ENCODE measurements at places on chromosomes 16 and 17. TPM values are rescaled to one million over a fixed set of nuclear protein-coding genes. Genes with fewer than 3 reads are reported as not detected.

The CCL16 gene
- total RNA-seq: not detected

The OR4D1 gene
- total RNA-seq: 0.32 TPM

The VPS35 gene
- 58.1 TPM for total RNA-seq

The KRTAP4-9 gene
- total RNA-seq: not detected

The EXOC3L1 gene
- total RNA-seq: 1.3 TPM

The TP53 gene
- 198 TPM for total RNA-seq

The MMP25 gene
- 23.9 TPM for total RNA-seq

The PHB1 gene
- total RNA-seq: 401 TPM

GRCh38 chr16:52580488-52580887 lies 33.5 kb upstream of the TOX3 start:
- no peak for DNase-seq

- DNase-seq: peak; percentile 93
Measured at GRCh38 chr16:30697264-30698138, 1.5 kb upstream of the SRCAP start.

DNA sequence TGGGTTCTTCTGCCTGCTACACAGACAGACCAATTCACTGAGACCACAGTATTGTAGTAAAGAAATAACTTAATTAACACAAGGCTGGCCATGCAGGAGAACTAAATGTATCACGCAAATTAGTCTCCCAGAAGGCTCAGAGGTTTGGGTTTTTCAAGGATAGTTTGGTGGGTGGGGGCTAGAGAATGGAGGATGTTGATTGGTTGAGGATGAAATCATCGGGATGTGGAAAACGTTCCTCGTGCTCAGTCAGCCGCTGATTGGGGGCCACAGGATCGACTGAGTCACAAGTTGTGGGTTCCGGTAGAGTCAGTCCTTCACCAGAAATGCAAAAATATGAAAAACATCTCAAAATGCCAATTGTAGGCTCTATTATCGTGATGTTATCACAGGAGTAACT lies 18.7 kb downstream of the RHOT1 start:
- DNase-seq: no peak

DNA sequence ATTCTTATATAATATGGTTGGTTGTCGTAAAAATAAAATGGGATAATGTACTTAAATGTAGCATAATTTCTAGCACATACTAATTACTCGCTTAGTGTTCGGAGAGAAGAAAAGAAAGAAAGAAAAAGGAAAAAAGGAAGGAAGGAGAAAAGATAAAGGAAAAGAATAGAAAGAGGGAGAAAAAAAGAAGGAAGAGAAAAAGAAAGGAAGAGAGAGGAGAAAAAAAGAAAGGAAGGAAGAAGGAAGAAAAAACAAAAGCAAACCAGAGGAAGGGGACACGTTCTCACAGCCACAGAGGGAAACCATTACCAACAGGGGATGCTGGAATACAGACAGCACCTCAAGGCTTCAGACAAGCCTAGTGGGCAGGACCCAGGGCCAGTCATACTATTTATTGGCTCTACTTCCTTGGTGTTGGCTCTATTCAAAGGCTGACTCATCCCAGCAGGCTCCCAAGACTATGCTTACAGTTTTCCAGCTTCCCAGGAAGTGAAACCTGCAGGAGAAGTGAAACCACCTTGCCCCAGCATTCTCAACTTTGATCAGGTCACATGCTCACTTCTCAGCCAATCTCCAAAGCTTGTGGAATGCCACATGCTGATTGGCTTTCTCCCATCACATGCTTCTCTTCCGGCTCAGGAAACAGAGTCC lies 273.5 kb upstream of the IRX5 start:
- DNase-seq: no peak

- no peak for DNase-seq
Measured at GRCh38 chr16:65846210-65846602, 520.3 kb upstream of the CDH5 start.

DNA sequence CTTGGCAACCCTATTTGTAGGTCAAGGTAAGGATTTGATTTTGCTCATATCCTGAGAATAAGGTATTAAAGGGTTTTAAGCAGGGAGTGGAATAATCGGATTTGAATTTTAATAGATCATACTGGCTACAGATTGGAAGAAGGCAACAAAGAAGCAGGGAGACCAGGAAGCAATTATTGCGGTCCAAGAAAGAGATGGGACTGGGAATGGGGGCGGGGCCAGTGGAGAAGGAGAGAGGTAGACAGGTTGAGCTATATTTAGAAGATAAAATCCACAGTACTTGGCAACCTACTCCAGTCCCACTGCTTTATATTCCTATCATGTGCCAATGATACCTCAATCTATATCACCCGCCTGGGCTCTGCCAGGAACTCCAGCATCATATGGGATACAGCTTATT lies 5.8 kb upstream of the NOL11 start:
- DNase-seq: no peak

- DNase-seq: no peak
Measured at GRCh38 chr16:75550211-75550662, 5.8 kb downstream of the TMEM231 start.

GRCh38 chr16:66342294-66342900 lies 24.1 kb upstream of the CDH5 start:
- peak; percentile 39 for DNase-seq

DNA sequence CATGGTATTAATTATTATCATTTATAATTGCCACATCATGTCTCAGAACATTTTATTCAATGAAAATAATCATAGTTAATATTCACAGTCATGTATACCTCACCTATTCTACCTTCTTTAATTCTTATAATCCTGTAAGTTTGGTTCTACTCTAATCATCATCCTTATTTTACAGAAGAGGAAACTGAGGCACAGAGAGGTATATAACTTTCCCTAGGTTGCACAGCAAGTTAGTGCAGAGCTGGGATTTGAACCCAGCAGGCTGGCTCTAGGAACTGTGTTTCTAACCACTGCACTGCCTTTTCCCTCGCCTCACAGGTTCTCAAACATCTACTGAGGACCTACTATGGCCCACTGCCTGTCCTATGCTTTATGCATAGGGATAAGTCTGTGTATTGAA lies 32.7 kb downstream of the WSB1 start:
- DNase-seq: no peak

GRCh38 chr17:228951-229708 lies 47.7 kb upstream of the DOC2B start:
- no peak for DNase-seq

- no peak for DNase-seq
Measured at GRCh38 chr16:23074423-23074822, 74.8 kb downstream of the USP31 start.

- DNase-seq: no peak
Measured at GRCh38 chr16:85955566-85955965, 56.6 kb downstream of the IRF8 start.

GRCh38 chr17:43418441-43419374 lies 19.9 kb downstream of the ARL4D start:
- no peak for DNase-seq

- peak; percentile 81 for DNase-seq
Measured at GRCh38 chr17:33049781-33050414, 58.3 kb downstream of the SPACA3 start.

GRCh38 chr16:89320782-89321501 lies 103.4 kb downstream of the ZNF778 start:
- DNase-seq: no peak

DNA sequence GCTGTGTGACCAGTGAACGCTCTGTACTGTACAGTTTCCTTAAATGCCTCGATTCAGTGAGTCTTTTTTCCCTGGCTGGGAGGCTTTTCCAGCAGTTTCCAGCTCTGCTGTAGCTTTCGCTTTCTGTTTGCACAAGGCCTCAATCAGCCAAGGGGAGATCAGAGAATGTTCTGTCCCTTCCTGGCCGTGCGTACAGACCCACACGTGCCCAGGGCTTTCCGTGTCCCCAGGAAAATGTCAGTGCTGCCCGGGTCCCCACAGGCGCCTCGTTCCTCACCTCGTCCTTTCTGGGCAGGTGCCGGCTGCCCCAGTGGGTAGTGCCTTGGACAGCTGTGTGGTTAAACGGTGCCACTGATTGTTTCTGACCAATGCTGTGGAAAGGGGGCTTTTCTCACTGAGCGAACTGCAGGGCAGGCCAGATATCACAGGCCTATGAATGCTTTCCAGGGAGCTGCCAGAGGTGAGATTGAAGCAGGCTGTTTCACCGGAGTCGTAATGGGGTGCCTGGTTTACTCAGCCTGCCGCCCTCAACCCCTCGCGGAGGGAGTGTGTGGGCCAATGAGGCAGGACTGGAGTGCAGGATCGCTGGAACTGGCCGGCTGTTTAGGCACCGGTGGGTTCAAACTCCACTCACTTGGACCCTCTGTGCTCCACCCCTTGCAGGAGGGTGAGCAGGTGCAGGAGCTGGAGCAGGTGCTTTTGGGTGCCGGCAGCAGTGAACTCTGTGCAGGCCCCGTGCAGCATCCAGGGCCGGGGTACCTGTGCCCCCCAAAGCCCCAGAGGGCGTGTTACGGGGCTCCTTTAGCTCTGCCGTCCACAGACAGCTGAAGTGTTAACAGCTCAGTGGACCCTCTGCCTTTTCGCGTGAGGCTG lies 44.4 kb downstream of the ZNF778 start:
- DNase-seq: no peak

DNA sequence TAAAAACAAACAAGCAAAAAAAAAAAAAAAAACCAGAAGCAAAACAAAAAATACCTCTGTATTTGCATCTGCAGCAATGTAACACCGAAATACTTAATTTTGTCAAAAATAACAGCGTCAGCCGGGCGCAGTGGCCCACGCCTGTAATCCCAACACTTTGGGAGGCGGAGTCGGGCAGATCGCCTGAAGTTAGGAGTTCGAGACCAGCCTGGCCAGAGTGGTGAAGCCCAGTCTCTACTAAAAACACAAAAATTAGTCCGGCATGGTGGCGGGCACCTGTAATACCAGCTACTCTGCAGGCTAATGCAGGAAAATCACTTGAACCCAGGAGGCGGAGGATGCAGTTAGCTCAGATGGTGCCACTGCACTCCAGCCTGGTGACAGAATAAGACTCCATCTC lies 683.5 kb upstream of the CA10 start:
- DNase-seq: no peak

- no peak for DNase-seq
Measured at GRCh38 chr17:79054200-79054960, 20.2 kb upstream of the ENGASE start.

- no peak for DNase-seq
Measured at GRCh38 chr17:66981983-66982508, 17.5 kb downstream of the CACNG4 start.

DNA sequence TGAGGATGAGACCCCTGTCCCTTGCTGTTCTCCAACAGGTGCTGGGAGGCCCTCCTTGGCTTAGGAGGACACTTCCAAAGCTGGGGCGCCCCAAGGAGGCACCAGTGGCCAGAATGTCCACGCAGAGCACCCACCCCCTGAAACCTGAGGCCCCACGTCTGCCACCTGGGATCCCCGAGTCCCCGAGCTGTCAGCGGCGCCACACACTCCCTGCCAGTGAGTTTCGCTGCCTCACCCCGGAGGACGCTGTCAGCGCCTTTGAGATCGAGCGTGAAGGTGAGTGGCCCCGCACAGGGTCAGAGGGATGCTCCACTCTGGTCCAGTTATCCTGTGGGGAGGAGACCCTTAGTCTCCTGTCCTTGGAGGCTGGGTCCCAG lies 1.2 kb downstream of the AANAT start:
- DNase-seq: no peak

DNA sequence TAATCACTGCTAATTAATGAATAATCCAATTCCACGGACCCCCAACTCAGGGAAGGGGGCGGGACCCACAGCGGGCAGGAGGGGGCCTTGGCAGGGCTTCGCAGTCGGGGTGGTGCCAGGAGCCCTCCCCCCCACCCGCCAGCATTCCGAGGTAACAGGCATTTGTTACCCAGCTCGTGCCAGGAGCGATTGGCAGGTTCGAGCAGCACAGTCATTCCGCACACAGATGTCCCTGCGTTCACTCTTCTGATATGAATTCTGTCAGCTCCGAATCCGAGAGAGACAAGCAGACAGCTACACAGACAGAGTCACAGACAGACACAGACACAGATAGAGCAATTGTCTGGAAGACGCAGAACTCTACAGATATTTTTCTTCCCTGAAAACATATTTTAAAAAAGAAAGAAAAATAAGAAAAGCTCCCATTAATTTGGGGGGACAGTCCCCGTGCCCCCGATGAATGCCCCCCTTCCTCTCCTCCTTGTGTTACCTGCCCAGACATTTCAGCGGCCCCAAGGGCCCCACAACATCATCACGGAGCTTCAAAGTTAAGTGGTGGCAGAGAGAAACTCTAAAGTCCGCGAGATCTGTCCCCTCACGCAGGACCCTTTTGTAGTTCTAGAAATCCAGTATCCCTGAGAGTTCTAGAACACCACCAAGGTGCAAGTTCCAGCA lies 10.2 kb downstream of the NEUROD2 start:
- DNase-seq: no peak

- no peak for DNase-seq
Measured at GRCh38 chr17:64037802-64038201, 17.4 kb upstream of the ICAM2 start.

DNA sequence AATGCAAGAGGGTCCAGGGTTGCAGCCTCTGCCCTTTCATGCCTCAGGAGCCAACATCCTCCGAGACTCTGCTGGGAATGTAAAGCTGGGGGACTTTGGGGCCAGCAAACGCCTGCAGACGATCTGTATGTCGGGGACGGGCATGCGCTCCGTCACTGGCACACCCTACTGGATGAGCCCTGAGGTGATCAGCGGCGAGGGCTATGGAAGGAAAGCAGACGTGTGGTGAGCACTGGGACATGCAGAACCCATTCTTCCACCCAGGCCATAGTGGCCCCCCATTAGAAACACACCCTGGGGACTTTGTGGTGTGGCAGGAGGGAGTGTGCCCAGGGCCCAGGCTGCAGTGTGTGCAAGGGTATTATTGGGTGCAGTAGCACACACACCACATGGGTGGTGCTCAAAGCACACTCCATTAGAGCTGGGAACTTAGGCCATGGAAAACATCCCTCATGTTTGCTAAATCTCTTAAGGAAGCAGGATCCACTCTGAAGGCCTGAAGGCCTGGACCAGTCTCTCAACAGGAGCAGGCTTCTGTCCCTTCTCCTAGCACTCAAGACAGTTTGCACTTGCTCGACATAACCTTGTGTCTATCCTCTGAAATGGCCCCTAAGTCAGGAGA lies 7.6 kb downstream of the LIMD2 start:
- DNase-seq: no peak

Data from H1 (cell line).